CD4-positive, alpha-beta memory T cell (primary cell): ENCODE measurements at places on chromosomes 5 and 9.
A peak's percentile ranks its signal among the peaks of the same experiment; 100 is the strongest.

- no peaks in the 10 kb centered on the region for H3K27me3 ChIP-seq
- DNase-seq, result no peak
- no peak overlapping the region for H3K4me3 ChIP-seq
- H3K27ac ChIP-seq, result no peak overlapping the region
- no peaks in the 10 kb centered on the region for H3K4me1 ChIP-seq
Measured at GRCh38 chr5:10434392-10434791, 7.3 kb upstream of the ROPN1L start.

- H3K36me3 ChIP-seq, result no peaks in the 10 kb centered on the region
- no peaks in the 10 kb centered on the region for H3K4me1 ChIP-seq
- no peak overlapping the region for H3K4me3 ChIP-seq
- H3K27ac ChIP-seq, result no peak overlapping the region
Measured at GRCh38 chr5:6319116-6319515, 59.2 kb downstream of the MED10 start.

GRCh38 chr9:99870126-99870525, 36.3 kb upstream of the STX17 start:
- H3K27me3 ChIP-seq, result no peaks in the 10 kb centered on the region
- no peak overlapping the region for H3K27ac ChIP-seq
- no peak for DNase-seq
- H3K36me3 ChIP-seq, result no peaks in the 10 kb centered on the region

DNA sequence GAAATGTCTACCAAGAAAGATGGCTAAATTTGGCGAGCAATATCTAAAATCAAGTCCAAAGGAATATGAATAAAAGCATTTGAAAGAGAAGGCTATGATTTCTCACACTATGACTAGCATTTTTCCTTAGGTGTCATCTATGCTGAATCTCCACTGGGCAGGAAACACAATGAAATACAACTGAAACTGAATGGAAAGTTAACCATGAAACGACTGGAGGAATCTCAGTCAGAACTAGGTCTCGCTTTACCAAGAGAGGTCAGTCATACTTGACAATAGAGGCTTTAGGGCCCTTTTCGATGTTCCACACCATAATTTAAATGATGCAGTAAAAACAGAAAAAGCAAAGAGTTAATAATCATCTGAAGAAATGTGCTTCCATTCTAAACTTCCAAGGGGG, 339.0 kb downstream of the PDE4D start:
- no peak overlapping the region for H3K27ac ChIP-seq
- DNase-seq, result no peak
- H3K27me3 ChIP-seq, result no peaks in the 10 kb centered on the region

DNA sequence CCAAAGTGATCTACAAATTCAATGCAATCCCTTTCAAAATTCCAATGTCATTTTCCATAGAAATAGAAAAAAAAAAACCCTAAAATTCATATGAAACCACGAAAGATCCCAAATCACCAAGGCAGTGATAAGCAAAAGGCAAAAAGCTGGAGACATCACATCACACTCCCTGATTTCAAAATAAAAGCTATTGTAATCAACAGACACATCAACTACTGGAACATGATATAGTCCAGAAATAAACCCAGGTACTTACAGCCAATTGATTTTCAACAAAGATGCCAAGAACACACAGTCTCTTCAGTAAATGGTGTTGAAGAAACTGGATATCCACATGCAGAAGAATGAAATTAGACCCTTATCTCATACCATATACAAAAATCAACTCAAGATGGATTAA, 224.0 kb downstream of the WDR70 start:
- no peak for DNase-seq
- H3K4me1 ChIP-seq, result no peaks in the 10 kb centered on the region
- no peak overlapping the region for H3K4me3 ChIP-seq
- no peaks in the 10 kb centered on the region for H3K36me3 ChIP-seq

- H3K27ac ChIP-seq, result no peak overlapping the region
- peak; percentile 48 for DNase-seq
- no peak overlapping the region for H3K4me3 ChIP-seq
- H3K27me3 ChIP-seq, result no peaks in the 10 kb centered on the region
Measured at GRCh38 chr5:74326571-74327338, 313.8 kb downstream of the ENC1 start.

DNA sequence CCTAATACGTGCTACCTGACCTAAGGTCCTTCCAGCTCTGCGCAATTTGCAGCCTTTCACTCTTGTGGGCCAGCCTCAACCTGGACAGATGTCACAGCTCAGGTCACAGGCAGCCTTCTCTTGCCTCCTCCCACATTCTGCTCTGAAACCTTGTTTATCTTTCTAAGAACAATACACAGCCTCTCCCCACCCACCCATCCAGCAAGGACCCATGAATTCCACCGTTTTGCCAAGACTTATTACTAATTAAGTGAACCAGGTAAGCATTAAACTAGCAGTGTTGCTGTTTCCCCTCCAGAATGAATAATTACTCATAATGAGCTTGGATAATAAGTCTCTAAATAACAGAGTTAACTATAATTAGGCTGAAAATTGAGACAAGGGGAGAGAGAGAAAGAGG, 11.0 kb downstream of the FABP6 start:
- no peaks in the 10 kb centered on the region for H3K36me3 ChIP-seq
- no peak overlapping the region for H3K27ac ChIP-seq
- H3K27me3 ChIP-seq, result no peaks in the 10 kb centered on the region
- H3K4me3 ChIP-seq, result no peak overlapping the region

- H3K36me3 ChIP-seq, result no peaks in the 10 kb centered on the region
- H3K27ac ChIP-seq, result no peak within 1 kb of the TSS
- H3K4me3 ChIP-seq, result no peak within 1 kb of the TSS
- H3K4me1 ChIP-seq, result peaks cover 4% of the 10 kb centered on the region
- H3K27me3 ChIP-seq, result peaks cover 22% of the 10 kb centered on the region
Measured at GRCh38 chr5:149271716-149272563, at the start of gene AFAP1L1. AFAP1L1 (plus strand) TSS chr5:149271859; CDS start chr5:149271969, 110 bp downstream.

GRCh38 chr5:121350181-121350930, 501.3 kb upstream of the FTMT start:
- no peak overlapping the region for H3K4me3 ChIP-seq
- no peaks in the 10 kb centered on the region for H3K36me3 ChIP-seq
- no peaks in the 10 kb centered on the region for H3K4me1 ChIP-seq
- no peak overlapping the region for H3K27ac ChIP-seq

- no peak overlapping the region for H3K4me3 ChIP-seq
- no peaks in the 10 kb centered on the region for H3K36me3 ChIP-seq
- no peak overlapping the region for H3K27ac ChIP-seq
- H3K4me1 ChIP-seq, result no peaks in the 10 kb centered on the region
- H3K27me3 ChIP-seq, result no peaks in the 10 kb centered on the region
Measured at GRCh38 chr9:103427696-103428095, 432.6 kb downstream of the CYLC2 start.

GRCh38 chr5:68450245-68450852, 234.8 kb downstream of the PIK3R1 start:
- H3K27ac ChIP-seq, result no peak overlapping the region
- no peaks in the 10 kb centered on the region for H3K4me1 ChIP-seq
- no peaks in the 10 kb centered on the region for H3K36me3 ChIP-seq
- DNase-seq, result no peak

GRCh38 chr5:93409691-93410090, 171.3 kb downstream of the NR2F1-AS1 start:
- no peak for DNase-seq
- no peak overlapping the region for H3K27ac ChIP-seq
- H3K4me3 ChIP-seq, result no peak overlapping the region
- H3K4me1 ChIP-seq, result no peaks in the 10 kb centered on the region
- H3K27me3 ChIP-seq, result no peaks in the 10 kb centered on the region
- H3K36me3 ChIP-seq, result no peaks in the 10 kb centered on the region
